ENCODE measurements at places on chromosomes 3 and 15.
A peak's percentile ranks its signal among the peaks of the same experiment; 100 is the strongest.

- DNase-seq: no peak
Measured at GRCh38 chr3:64377942-64378341, 152.7 kb upstream of the PRICKLE2 start.

DNA sequence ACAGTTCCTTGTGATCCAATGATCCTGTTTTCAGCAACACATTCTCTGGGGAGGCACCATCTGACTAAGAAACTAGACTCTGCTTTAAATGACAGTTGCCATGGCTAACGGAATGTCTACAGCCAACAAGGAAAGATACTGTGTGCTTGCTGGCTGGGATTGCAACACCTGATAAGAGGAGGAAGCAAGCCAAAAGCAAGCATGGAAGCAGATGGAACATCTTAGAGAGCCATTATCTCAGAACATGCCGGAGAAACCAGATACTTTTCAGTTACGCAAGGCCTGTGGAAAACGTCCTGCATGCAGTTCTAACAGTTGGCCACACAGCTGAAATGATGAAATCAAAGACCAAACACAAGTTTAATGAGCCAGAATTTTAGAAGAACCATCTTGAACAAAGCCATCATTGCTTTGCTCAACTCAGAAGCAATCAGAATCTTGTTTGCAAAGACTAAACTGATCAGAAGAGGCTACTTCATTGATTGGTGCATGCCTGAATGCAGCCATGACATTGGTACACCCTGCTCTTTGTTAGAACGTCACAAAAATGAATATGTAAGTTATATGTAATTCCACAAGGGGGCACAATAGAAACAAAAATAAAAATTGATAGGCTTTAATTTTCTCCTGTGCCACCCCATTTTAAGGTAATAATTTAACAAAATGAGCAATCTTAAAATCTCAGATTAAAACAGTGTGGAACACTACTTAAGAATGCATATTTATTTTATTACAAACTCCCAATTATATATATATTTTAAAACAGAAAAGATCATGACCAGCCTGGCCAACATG, 50.8 kb downstream of the GXYLT2 start:
- DNase-seq: peak; percentile 90

DNA sequence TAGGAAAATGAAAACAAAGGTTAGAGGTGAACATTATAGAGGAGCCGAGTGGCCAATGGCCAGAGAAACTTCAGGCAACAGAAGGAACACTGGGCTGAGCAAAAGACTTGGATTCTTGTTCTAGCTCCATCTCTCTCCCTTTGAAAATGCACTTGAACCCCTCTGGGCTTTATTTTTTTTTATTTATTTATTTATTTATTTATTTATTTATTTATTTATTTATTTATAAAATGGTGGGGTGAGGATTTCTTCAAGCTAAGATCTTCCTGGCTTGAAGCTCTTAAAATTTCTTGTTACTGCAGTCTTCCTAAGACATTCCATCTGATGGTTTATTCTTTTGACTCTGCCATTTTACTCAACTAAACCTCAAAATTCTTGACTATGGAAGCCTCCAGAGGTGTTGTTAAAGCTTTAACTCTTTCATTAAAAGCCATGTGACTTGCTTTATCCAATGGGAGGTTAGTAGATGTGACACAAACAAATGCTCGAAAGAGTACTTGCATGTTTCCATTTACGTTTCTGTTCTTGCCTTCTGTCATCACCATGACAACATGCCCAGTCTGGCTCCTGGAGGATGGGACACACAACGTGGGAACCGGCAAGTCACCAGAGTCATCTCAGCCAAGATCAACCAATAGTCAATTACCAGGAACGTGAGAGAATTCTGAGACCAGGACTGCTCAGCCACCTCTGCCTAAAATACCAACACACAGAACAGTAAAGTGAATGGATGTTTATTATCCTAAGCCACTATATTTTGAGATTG, 325.2 kb upstream of the CTNNB1 start:
- DNase-seq: no peak

DNA sequence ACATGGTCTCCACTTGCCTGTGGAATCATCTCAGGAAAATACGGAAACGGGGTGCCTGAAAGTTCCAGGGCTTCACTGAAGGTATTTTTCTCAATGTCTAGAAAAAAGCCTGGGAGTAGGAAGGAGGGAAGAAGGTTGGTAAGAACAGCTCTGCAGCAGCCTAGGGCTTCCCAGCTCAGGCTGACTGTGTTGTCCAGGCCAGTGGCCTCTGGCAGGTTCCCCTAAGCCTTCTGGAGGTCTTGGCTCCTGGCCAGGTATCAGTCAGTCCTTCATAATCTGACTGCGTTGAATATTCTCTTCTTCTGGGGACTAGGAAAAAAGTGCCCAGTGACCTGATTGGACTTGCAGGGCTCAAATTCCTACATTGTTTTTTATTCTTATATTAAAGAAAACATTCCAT, 38.6 kb downstream of the SSR3 start:
- DNase-seq: no peak

DNA sequence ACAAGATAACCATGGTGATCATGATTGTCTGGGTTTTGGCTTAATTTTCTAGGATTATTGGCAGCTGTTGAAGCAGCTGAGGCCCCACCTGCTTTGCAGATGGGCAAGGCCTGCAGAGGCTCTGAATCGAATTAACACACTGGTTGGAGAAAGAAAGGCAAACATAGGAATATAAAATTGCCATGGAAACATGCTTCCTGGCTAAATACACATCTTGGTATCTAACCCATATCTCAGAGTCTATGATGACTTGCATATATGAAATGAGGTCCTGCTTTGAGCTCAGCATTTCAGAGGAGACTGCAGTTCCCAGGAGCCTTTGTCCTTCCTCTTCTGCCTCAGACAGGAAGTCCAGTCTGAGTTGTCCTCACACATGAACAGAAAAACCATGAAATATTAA, 24.3 kb upstream of the SV2B start:
- no peak for DNase-seq

GRCh38 chr3:177882124-177882648, 654.0 kb upstream of the KCNMB2 start:
- no peak for DNase-seq

DNA sequence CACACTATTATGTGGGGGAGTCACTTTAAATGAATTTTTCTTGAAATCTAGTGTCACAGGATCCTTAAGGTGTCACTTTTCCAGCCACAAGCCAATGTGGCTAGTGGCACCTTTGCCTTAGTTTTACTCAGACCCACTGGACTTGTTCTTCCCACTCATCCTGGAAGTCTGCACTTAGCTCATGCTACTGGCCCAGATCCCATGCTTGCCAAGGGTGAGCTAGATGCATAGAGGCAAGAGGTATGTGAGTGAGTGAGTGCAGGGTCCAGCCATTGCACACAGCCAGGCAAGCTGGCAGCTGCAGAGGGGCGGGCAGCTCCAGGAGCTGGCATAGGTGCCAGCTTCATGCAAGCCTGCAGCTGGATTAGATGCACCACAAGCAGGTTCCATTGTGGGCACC, 81.0 kb downstream of the CGGBP1 start:
- no peak for DNase-seq

DNA sequence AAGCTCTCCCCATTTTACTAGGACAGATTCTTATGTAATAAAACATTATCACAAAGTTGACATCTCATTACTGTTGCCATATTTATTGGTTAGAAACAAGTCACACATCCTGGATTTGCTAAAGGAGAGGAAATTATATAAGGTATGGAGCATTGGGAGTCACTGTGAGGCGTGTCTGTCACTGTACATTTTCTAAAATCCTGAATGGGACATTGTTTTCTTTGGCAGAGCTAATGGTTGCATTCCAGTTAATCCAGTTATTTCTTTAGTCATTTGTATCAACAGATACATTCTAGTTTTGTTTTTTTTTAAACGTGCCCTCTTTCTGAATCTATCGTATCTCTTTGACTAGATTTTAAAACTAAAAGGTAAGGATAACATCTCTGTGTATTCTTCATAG, 70.2 kb upstream of the MITF start:
- DNase-seq: no peak

GRCh38 chr3:100003609-100004503, 110.4 kb downstream of the FILIP1L start:
- no peak for DNase-seq
